HCEC 1CT (cell line): ENCODE measurements at places on chromosomes 13 and 19.

DNA sequence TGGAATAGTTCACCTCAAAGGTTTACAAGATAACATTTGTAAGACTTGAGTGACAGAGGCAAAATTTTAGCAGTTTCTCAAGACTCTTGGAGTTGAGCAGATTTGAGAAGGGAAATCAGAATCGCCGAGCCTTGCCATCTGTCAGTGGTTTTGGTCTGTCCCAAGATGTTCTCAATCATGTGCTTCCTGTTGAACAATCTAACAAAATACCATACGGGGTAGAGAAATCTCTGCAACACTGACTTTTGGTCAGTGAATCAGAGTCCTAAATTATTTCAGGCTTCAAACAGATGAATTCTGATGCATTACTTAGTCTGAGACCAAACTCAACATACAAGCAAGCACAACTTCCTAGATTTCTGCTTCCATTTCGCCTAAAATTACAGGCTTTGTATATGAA is 3.8 kb downstream of the KCTD12 start:
- peak; percentile 82 for DNase-seq

DNA sequence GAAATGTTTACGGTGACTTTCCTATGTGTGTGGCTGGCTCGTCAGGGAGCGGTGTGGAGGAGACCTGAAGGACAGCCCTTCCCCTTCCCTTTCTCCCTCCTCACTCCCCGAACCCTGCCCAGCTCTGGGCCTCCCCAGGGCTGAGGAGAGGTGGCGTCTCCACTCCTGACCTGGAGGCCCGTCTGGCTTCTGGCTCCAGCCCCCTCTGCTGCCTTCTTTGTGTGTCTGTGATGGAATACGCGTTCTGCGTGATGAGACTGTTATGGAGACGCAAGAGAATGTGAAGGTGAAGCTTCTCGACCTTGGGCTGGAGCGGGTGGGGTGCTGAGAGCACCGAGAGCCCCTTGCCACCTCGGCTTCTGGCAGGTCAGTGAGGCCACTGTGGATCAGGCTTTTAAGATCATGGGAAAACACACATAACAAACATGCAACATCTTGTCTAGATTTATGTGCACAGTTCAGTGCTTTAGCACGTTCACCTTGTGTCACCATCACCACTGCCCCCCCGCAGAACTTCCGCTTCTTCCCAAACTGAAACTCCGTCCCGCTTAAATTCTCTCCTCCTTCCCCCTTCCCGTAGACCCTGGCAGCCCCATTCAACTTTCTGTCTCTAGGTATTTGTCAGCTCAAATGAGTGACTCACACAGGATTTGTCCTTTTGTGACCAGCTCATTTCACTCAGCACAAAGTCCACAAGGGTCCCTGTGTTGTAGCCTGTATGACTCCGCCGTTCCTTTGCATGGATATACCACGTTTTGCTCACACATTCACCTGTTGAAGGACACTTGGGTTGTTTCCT is 24.7 kb downstream of the ATP11A start:
- no peak for DNase-seq

GRCh38 chr19:58434217-58434616 is 5.7 kb downstream of the ZNF132 start:
- no peak for DNase-seq

DNA sequence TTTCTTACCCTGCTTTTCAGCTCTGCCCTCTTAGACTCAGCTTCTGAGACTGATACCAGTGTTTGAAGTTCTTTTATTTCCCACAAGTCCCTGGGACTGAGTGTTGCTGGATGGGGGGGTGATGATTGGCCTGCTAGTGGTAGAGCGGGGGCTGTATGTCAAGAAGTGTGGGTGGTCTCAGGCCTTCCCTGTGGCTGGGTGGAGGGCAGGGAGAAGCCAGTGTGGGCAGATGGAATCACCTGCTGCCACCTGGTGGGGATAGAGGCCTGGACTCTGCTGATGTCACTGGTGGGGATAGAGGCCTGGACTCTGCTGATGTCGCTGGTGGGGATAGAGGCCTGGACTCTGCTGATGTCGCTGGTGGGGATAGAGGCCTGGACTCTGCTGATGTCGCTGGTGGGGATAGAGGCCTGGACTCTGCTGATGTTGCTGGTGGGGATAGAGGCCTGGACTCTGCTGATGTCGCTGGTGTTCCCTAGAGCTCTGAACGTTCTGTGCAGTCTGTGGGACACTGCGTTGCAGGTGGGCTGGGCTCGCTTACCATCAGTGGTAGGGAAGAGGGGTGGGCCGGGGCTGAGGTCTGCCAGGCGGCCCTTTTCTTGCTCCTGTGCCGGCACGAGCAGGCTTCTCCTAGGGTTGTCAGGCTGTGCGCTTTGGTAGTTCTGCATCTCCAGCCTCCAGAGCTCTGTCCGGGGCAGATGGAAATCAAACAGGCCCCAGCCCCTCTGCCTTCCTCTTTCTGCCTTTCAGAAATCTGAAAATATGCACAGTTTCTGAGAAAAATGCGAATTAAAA is 101.3 kb downstream of the ARHGEF7 start:
- DNase-seq, result peak; percentile 7

DNA sequence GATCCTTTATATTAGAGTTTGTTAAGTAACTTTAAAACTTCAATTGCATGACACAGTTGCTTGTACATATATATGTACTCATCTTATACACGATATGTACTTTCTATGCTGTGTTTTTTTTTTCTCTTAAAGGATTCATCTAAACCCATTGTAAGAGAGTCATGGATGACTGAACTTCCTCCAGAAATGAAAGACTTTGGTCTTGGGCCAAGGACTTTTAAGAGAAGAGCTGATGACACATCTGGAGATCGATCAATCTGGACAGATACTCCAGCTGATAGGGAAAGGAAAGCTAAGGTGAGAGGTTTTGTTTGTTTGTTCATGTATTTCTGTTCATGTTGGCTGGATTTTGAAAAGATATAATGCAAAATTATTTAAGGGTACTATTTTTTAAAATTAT is 26.0 kb downstream of the GPALPP1 start:
- DNase-seq, result peak; percentile 39

DNA sequence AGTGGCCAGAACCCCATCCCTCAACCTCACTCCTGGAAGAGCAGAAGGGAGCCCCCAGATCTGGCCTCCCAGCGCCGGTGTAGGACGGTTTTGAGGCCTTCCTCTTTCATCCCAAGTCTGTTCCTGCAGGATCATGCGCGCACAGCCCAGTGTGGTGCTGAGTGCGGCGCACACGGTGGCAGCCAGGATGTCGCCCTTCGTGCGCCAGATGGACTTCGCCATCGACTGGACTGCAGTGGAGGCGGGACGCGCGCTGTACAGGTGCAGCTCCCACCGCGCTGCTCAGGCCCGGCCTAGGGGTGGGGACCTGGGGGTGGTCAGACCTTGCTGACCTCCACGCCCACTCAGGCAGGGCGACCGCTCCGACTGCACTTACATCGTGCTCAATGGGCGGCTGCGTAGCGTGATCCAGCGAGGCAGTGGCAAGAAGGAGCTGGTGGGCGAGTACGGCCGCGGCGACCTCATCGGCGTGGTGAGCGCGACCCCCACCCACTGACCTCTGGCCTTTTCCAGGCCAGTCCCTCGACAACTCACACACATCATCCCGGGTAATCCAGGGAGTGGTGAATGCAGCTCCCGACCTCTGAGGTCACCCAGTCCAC is 14.8 kb downstream of the PNPLA6 start:
- DNase-seq, result no peak

DNA sequence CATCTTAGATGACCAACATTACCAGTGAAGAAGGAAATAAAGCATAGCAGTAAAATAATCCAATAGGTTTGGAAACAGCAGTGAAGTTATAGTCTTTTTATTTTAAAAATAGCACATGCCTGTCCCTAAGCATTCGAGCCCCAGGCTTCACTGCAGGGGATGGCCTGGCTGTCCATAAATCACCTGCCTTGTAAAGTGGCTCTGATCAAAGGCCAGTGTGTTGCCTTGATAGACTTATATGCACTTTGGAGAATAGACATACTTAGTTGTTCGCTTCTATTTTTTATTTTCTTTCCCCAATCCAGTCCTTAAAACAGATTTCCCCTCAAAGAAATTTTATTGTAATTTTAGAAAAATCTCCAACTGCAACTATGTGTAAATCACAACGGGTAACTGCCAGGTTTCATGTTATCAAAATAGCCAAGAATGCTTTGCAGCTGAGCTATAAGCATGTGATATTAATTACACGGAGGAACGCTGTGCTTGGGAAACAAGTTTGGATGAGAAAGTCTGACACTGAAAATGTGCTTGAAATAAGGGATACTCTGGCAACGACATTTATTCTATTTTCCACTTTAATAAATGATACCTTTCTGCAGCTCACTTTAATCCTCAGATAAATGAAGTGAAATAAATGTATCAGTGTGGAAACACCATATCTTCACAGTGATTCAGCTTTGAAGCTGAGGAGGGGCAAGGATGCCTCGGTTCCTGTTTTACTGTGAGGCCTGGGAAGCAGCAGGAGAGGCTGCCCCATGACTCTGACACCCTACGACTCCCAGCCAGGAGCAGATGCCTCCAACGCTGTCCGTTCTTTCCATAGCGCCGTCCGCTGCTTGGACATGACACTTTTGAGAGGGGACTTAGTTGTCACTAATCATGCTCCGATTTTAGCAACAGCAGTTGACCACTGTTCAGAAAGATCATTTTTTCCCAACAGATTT is 5.5 kb upstream of the METTL21C start:
- no peak for DNase-seq

DNA sequence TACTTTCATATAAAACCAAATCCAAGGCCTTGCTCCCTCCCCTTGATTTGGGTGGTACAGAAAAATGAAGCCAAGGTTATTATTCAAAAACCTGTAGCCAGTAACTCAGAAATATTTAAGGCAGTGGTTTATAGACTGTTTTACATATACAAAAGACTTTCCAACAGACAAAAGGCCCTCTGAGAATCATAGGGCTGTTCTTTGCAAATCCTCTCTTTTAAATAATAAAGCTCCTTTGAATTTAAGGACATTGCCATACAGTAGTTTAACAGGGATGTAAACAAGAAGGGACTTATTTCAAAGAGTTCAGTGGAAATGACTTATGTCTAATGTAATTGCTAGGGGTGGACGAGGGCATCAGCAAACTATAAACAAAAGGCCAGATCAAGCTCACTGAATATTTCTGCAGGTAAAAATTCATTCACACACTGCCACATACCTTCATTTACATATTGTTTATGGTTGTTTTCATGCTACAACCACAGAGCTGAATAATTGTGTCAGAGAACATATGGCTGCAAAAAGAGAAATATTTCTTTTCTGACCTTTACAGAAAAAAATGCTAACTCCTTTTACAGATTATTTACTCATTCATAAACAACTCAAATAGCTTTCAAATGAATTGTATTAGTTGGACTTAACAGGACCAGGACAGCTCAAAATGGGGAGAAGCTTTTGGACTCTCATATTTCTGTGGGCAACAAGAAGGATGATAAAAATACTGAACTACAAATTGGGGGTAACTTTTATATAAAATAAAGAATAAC is 665.6 kb downstream of the SLITRK1 start:
- DNase-seq, result peak; percentile 82

DNA sequence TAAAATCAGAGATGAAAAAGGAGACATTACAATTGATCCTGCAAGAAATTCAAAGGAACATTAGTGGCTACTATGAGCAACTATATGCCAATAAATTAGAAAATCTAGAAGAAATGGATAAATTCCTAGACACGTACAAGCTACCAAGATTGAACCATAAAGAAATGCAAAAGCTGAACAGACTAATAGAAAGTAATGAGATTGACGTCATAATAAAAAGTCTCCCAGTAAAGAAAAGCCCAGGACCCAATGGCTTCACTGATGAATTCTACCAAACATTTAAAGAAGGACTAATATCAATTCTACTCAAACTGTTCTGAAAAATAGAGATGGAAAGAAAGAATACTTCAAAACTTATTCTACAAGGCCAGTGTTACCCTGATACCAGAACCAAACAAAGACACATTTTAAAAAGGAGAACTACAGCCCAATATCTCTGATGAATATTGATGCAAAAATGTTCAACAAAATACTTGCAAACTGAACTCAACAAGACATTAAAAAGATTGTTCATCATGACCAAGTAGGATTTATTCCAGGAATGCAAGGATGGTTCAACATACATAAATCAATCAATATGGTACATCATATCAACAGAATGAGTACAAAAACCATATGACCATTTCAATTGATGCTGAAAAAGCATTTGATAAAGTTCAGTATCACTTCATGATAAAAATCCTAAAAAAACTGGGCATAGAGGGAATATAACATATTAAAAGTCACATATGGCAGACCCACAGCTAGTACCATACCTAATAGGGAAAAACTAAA is 35.8 kb downstream of the UQCRFS1 start:
- no peak for DNase-seq

DNA sequence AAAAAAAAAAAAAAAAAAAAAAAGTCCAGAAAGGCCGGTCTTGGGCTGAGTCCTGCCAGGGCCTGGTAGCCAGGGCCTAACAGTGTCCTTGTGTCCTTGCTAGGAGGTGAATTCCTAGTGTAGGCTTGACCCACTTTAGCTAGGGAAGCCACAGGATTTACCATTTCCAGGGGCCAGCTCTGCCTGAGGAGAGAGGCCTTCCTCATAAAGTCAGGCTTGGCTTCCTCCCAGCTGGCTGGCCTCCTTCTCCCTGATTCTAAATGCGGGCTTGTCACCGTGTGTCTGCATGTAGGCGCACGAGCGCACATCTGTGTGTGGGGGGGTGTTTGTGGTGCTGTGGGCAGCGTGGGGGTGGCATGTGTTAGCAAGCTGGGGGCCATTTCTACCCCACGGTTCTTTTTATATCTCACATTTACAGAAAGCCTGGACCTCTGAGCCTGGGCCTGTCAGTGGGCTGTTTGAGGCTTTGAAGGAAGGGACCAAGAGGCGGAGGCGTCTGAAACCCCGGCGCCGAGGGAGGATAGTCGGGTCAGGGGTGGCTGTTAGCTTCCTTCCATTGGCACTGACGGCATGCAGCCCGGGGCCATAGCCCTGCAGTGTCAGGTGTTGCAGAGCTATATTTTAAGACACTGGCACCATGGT is 31.7 kb downstream of the IER2 start:
- no peak for DNase-seq

- no peak for DNase-seq
Measured at GRCh38 chr19:10805758-10806247, 30.2 kb downstream of the TMED1 start.

DNA sequence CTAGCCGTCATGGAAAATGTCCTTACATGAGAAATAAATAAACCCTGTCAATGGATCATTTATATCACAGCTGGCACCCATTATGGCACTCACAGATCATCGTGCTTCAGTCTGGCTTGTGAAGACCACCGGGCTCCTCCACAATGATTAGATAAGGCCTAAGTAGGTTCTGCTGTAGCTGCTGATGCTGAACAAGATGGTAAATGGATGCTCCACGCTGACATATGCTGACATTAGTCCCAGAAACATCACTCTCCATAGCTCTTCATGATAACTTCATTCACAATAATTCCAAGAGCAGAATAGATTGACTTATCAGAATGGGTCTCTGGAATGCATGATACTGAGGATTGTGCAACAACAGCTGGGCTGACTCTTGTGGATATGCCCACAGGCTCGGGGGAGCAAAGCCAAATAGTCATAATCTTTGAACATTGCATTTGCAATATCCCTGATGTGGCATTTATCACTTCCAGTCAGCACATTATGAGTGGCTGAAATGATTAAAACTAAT is 63.8 kb upstream of the RXFP2 start:
- DNase-seq, result no peak
